ENCODE measurements at places on chromosomes 2 and 18.

DNA sequence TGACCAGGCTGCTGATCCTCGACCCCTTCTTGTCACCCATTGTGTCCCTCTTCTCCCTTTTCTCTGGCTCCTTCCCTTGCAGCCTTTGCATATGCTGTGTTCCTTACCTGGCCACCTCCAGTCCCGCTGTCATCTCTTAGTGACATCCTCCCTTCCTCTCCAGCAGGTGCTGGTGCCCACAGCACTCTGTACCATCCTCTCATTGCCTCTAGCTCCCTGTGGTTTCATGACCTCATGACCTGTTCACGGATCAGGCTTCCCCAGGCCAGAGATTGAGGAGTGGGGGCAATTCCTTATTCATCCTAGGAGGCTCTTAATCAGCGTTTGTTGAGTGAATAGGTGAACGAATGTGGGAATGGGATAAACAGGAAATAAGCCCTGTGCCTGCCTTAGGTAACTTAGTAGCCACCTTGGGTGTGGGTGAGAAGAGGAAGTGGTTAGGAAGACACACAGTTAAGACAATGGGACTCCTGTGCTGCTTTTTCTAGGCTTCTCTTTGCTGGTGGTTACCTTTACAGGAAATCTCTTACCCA is 35.5 kb downstream of the ITGA6 start:
- no peak for DNase-seq

DNA sequence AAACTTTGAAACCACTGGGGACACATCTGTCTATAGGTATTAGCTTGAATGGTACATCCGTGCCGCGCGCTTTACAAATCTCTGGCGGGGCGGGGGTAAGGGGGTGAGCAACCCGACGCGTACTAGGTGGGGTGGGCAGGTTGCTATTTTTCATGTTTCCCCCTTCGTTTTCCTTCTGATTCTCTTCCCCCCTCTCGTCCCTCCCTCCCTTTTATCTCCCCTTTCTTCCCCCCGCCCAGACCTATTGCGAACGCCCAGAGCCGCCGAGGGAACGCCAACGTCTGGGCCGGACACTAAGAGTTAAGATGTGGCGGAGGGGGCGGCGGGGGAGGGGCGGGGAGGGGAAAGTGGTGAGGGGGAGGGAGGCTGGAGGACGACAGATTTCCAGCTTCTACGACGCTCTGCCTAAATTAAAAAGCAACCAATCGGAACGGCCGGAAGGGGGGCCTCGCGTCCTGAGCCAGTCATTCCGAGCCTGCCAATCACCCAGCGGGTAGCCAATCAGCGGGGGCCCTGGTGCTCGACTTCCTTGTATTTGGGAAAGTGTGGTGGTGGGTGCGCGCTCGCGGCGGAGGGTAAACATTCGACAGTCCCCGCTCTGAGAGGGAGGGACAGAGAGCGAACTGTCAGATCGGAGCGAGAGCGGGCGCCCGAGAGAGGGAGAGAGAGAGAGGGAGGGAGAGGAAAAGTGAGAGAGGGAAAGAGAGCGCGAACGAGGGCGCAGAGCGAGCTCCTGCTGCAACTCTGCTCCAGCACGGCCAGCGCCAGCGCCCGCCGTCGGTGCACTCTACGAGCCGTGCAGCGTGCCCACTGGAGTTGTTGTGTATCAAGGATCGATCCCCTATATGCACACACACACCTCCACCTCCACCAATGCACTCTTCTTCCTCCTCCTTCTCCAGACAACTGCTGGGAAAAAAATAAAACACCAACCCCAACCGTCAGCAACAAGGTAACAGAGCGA is at the start of gene POU3F3:
TSS of gene POU3F3 (plus strand) at position 582 of the 964 bp plus-strand sequence. CDS start 1,396 bp downstream, outside the sequence.
- peak; percentile 87 for DNase-seq

DNA sequence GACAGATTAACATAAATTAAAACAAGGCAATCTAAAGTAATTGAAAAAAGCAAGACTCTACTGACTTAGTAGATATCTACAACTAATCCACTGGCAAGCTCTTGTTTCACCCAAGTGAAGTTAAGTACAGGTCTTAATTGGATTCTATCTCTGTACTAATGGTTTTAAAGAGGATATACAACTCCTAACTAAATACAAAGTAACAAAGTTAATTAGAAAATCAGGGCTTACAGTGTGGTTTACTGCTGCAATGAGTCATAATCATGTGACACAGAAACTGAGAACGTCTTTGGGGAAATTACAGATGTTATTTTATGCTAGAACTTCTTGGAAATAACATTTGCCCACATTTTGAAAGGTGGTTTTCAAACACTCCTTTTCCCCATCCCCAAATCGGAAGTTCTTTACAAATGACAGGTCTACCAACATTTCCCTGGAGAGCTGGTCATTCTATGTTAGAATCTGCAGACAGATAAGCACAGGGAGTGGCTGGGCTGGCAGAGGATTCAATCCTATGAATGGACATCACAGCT is 245.3 kb downstream of the STK39 start:
- peak; percentile 31 for DNase-seq

DNA sequence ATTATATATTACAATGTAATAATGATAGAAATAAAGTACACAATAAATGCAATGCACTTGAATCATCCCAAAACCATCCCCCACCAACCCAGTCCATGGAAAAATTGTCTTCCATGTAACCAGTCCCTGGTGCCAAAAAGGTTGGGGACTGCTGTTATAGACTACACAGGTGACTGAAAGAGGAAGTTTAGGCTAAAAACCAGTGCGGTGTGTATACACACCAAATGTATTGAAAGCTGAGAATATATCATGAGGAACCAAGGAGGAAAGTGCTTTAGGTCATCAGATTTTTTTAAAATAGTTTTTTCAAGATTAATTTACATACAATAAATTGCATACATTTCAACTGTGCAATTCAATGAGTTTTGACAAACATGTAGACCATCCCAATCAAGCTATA is 20.5 kb upstream of the C1D start:
- no peak for DNase-seq

- no peak for DNase-seq
These were observed 12.0 kb upstream of the NTSR2 start for GRCh38 chr2:11681722-11682589.

GRCh38 chr2:170054997-170055396 is 123.0 kb upstream of the MYO3B start:
- DNase-seq = no peak

GRCh38 chr2:459931-460330 is 172.0 kb upstream of the ALKAL2 start:
- DNase-seq = no peak

DNA sequence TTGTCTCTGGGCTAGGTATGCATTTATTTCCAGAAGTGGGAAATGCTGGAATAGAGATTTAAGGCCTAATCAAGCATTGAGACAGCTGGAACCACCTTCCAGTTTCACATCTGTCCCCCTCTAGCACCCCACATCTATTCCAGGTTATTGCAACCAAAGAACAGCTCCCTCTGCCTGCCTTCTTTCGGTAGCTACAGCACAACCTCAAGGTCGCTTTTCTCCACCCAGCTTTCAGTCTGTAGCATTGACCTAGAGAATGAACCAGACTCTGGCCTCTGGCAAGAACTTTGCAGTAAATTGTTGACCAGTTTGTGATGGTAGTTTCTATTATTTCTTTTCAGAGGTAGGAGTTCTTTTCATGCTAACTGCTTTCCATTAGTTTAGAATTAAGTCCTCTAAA is 484.2 kb downstream of the DLGAP1 start:
- no peak for DNase-seq
